ENCODE measurements at places on chromosomes 1 and 21.

DNA sequence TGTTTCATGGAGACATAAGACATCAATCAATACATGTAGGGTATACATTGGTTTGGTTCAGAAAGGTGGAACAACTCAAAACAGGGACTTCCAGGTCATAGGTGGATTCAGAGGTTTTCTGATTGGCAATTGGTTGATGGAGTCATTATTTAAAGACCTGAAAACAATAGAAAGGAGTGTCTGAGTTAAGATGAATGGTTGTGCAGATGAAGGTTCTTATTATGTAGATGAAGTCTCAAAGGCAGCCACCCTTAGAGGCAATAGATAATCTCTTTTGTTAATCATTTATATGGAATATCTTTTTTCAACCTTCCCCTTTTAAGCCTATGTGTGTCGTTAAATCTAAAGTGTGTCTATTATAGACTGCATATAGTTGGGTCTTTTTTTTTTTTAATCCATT is 67.8 kb upstream of the LYPLAL1 start:
- DNase-seq: no peak

GRCh38 chr1:29586215-29586614 is 349.9 kb downstream of the PTPRU start:
- no peak for DNase-seq

DNA sequence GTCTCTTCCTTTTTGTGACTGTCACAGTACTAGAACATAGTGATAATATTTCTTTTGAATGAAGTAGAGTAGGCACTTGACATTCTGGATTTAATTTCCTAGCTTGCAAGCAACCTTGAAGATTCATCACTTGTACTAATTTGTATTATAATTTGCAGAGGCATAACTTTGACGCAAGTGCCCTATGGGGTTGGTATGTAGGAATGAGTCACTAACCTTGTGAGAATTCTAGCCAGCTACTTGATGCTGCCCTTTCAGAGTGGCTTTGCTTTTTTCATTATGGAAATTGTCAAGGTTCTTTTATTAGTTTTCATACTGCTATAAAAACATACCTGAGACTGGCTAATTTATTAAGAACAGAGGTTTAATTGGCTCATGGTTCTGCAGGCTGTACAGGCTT is 13.7 kb upstream of the DPH5 start:
- DNase-seq: no peak

DNA sequence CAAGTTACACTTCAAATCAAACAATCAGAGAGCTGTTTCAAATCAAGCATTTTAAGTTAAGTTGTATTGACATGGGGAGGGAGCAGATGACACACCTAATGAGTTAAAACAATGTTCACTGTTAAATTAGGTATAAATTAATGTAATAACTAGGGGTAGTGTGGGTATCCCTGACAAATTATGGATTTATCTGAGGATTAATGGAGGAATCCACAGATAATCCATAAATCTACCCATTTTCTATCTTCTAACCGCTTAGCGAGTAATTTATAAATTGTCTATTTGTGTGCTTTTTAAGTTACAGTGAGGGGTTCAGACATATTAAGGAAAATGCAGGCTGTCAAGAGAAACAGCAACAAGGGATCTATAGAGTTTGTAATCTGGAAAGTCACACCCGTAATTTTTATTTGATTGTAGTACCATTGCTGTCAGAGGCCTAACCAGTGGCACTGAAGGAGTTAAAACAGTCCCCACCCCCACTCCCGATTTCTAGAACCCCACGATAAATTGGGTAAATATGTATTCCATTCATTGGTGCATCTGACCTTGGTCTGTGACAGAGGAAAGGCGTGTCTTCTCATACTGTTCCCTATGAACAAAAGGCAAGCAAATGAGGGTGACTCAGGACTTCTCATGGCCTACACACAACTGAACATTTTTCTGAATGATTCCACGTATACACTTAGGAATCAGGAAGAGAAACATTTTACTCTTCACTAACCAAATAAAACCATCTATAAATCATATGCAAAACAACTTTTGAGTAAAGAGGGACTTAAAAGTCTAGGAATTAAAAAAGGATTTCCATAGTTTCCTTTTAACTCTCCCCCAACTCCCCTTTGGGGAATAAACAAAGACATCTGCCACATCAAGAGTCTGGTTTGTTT is 7.4 kb downstream of the IRF2BP2 start:
- DNase-seq: peak; percentile 87

DNA sequence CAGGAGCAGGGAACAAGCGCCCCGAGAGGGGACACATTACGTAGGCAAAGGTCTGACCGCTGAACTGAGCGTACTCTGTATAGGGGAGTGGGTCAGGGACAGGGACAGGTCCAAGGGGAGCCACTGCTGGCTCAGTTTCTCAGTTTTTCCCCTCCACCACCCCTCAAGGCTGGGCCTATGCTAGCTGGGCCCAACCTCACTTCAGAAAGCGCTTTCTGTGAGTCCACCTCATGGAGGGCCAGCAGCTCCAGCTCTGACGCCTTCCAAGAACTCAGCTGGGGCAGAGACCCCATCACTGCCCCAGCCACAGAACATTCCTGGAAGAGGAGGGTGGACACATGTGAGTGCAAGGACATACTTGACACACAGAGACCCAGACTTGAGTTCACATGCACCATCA is 242.0 kb downstream of the FOXD2 start:
- DNase-seq: no peak

DNA sequence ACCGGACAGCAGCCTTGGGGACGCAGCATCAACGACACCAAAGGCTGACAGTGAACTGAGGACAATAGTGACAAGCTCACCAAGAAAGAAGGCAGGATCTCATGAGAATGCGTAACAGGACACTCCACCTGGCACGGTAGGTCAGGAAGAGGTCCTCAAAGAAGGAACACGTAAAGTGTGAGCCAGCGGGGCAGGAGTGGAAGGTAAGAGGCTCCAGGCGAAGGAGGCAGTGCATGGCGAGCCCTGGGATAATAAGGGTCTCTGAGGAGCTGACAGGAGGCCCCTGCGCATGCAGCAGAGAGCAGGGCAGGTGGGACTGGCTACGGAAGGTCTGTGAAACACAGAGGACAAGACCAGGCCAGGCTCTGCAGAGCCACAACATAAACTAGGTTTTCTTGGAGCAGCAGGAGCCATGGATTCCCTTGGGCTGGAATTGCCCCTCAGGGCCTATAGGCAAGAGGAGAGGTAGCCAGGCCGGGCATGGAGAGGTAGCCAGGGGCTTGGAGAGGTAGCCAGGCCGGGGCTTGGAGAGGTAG is 8.2 kb downstream of the LSS start:
- no peak for DNase-seq

GRCh38 chr1:7989762-7990428 is 28.4 kb downstream of the PARK7 start:
- no peak for DNase-seq

Data from NCI-H1436 treated with DMSO at 0.1 percent for 48 hours (cell line).